ENCODE measurements at places on chromosomes 1 and 21.

- peak; percentile 64 for DNase-seq
These were observed 479 bp downstream of the POGK start for GRCh38 chr1:166839600-166840308.

- no peak for DNase-seq
These were observed 11.9 kb upstream of the TNFRSF14 start for GRCh38 chr1:2544093-2544874.

DNA sequence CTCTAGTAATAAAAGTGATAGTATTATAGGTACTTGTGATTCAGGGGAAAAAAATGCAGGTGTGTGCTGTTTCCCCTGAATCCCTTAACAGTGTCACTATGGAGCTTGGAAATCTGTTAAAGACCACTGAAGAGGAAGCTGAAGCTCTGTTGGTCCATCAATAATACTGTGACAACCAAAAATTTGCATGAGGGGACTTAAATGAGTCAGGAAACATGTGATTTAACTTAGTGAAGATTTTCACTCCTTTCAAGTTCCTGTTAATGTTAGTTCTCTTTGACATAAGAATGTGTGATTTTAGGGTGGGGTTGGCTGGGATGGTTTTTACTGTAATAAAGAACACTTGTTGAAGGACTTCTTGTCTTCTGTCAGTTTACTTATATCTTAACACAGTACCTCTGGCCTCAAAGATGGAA is 32.0 kb downstream of the VANGL2 start:
- DNase-seq, result no peak

DNA sequence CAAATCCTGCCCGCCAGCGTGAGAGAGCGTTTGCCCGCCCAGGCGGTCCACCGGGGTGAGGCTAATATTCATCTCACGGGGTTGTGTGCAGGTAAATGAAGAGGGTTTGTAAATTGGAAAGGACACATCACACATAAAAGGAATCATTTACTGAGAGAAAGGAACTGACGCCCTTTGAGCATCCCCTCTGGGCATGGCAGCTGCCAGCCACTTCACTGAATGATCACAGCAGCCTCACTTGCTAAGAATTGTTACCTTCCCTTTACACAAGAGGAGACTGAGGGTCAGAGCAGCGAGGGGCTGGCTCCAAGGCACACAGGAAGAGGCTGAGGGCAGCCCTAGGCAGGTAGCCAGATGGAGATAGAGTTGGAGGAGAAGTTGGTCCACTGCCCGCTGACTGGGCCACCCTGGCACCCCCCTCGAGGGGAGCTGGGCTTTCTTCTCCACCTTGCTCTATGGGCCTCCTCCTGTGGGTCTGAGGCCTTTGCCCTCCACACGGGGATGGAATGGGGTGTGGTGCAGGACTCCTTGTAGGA is 96.0 kb downstream of the FOXD2 start:
- no peak for DNase-seq

- no peak for DNase-seq
These were observed 24.2 kb upstream of the BACE2 start for GRCh38 chr21:41143596-41144325.

DNA sequence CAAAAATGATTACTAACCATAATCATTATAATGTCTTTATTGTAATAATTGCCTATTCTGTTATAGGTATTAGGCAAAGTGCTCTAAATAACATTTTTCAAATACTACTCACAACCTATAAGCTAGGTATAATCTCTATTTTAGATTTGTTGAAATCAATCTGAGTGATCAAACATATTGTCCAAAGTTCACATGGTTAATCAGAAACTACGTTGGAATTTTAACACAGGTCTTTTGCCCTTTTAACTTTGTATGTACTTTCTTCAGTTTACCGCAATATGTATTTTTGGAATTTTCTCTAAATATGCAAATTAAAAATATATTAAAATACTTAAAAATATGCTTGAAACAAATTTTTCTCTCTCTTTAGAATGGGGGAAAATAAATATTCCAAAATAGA is 1563.2 kb downstream of the KCNT2 start:
- DNase-seq, result no peak

DNA sequence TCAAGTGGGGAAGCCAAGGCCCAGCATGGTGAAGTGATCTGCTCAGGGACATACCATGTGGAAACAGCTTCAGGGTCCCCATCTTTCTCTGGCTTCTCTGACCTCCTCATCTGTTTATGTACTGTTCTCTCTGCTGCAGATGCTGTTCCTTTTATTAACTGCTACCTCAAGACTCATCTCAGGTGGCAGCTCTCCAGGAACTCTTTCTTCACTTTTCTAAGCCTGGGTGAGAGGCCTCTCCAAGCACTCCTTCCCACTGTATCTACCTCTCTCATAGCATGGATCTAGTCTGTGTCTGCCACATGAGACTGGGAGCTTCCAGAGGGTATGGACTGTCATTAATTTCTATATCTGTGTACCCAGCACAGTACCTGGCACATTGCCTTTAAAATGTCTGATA is 73.4 kb upstream of the PPM1J start:
- DNase-seq, result no peak

DNA sequence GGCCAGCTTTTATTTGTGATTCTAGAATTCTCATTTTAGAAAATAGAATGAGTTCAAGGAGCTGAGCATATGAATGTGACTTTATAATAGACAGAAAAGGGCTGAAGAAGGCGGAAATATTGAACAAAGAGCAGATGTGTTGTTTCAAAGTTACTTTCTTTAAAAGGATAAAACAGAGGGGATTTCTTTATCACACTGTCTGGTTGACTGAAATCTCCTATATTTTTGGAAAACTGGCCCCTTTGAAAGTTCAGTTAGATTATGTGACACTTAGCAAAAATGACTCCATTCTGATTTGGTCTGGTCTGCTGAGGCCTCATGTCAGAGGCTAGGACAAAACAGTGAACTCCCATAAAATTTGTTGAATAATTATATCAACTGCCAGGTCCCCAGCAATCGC is 46.4 kb upstream of the DNAH14 start:
- DNase-seq, result no peak

- DNase-seq, result no peak
These were observed 33.6 kb downstream of the CAMK1G start for GRCh38 chr1:209617047-209617673.

- no peak for DNase-seq
These were observed 8.5 kb downstream of the PRDM2 start for GRCh38 chr1:13708380-13708982.

DNA sequence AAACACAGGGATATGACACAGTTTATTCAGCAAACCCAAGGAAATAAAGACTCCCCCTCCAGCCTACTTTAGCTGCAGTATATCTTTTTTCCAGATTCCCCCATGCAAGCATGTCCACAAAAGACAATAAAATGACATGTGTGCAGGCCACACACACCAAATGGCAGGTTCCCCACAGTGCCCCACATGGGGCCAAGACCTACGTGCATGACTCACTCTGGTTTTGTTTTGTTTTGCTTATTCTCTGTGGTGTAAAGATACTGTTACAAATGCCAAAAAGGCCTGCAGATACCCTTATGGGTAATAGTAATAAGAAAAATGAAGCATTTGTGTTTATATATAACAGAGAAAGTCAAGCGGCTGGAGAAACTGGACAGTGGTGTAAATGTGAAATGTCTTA is 71.6 kb downstream of the RD3 start:
- DNase-seq, result peak; percentile 60

- DNase-seq, result no peak
These were observed 6.7 kb downstream of the ZBTB7B start for GRCh38 chr1:155009221-155009711.
